ENCODE measurements at places on chromosomes 5 and 9.
A peak's percentile ranks its signal among the peaks of the same experiment; 100 is the strongest.

DNA sequence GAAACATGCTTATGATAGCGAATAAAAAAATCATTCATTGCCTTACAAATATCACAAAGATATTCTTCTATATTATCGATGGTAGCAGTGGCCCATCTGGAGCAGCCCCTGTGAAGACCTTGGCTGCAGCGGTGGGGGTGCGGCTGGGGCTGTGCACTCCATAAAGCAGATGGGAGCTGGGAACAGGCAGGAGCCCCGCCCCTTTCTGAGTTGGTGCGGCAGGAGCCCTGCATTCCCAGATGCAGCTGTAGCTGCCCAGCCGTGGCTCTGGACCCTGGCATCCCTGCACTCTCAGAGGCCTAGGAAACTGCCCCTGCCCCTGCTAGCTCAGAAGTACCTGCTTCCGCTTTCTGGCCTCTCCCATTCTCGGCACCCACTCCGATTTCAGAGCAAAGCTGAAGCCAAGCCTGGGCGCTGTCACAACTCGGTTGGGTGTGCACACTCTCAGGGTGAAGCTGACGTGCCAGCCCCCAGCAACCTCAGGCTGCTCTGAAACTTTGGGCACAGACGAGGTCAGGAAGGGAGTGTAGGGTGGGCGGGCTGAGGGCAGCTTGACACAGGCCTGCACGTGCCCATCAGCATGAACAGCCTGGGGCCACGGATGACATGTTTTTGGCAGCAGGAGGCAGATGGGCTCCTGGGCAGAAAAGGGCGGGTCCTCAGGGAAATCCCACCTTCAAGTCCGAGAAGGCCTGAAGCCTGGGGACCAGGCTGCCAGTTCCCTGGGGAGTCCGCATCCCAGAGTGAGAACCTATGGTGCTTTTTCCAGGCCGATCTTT lies 1440.8 kb upstream of the ACO1 start:
- DNase-seq: no peak

DNA sequence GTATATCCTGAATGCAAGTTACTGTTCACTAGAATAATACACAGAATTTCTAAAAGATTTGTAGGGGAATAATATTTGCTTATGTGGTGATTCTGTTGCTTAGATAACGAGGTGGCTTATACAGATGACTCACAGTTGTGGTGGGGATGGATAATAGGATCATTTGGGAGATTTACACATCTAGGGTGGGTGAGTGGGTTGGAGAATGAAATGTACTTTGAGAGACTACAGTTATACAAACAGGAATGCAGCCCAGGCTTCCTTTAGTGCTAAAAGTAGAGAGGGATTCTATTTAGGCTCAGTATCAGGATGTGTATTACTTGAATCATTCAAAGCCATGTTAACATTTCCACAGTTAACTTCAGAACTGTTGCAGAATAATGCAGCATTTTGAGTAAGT lies 1.8 kb downstream of the CTXN3 start:
- DNase-seq: no peak

- DNase-seq: no peak
These were observed 165.3 kb upstream of the FBXL7 start for GRCh38 chr5:15334551-15335266.

DNA sequence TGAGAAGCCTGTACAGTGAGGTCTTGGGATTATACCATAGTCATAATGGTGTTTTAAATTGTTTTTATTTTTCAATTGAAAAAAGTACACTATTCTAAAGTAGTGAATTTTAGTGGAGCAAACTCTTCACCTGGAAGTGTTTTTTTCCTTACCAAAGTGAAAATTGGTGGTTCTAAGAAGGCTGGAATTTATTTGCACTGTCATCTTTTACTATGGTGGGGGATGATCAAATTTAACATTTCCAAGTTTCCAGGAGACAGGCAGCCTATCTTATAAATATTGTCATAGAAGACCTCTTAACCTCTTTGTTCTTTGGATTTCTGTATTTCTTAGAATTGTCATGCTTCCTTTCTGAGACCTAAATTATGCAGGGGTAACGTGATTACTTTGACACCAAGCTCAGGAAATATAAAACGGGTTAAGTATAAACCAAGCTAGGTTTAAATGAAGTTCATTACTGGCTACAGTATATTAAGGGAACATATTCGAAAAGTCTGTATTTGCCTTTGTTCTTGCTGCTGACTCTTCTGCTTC lies 20.2 kb downstream of the NDFIP1 start:
- DNase-seq: no peak

DNA sequence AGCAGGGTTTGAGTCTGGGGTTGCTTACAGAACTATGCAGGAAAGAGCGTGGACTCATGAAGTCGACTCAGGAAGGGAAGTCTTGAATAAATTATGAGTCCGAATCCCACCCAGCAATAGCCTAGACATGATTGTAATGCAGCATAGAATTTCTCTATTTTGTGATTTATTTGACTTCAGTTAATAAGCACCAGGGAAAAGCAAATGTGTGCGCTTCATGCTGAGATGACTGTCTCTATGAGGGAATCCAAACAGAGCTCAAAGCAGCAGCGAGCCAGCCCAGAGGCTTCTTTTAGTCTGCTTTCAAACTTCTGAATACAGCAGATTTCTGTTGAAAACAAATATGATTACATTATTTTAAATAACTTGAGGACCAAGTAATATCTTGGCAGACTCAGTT lies 188.0 kb downstream of the SEMA6A start:
- no peak for DNase-seq

DNA sequence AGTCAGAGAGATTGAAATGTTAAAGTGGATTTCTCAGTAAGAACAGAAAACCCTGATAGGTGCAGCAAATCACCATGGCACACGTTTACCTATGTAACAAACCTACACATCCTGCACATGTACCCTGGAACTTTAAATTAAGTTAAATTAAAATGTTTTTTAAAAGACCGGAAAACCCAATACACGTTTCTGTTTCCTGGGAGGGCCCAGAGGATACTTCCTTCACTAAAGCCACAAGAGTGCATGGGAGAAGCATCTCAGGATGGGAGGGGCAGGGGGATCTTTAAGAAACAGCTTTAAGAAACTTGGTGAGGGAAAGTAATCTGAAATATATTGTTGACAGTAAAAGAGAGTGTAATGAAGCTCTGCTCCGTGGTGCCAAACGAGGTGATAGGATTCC lies 164.7 kb upstream of the PTGER4 start:
- DNase-seq: no peak

DNA sequence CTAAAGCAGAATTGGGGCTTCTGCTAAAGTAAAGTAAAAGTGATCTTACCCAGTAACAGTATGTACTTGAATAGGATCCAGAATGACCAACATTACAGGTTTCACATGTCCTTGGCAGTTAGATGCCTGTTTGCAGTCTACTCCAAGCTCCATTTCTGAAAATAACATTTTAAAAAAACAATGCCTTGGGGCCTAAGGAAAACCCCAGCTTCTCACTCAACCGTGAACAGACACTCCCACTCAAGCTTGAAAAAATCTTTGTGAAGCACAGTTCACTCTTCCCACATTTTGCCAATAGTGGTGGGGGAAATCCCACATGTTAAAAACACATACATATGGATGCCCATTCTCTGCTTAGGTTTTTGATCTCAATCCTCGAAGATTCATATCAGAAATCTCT lies 304.1 kb downstream of the ARRDC3 start:
- peak; percentile 43 for DNase-seq

DNA sequence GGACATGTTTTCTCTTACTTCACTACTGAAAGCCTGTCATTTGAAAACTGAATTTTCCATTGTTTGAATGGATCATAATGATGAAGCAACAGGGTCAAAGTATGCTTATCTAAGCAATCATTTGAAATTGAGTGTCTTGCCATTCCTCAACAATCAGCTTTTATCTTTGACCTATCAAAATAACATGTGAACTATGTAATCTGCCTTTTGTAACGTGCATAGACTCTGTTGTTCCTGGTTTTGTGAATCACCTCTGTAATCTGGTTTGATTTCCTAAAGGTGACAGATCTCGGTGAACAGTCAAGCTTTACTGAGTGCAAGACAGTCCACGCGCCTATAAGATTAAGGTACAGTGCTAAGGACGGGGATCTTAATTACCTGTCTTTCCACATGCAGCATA lies 3.3 kb downstream of the MEF2C start:
- peak; percentile 23 for DNase-seq

- DNase-seq: no peak
These were observed 41.8 kb downstream of the CAMSAP1 start for GRCh38 chr9:135865531-135865930.

Data from muscle of leg (tissue), 16 donors.